Activated T-cell treated with anti-CD3 and anti-CD28 coated beads, Interleukin-2, amount 50 U/mL, for 72 hours (primary cell): ENCODE measurements at places on chromosomes 1 and 21. TPM values are rescaled to one million over a fixed set of nuclear protein-coding genes. Genes with fewer than 3 reads are reported as not detected.

The ADORA1 gene
- total RNA-seq, result not detected

The LY9 gene
- 7.6 TPM for total RNA-seq

The SVBP gene
- 20.0 TPM for total RNA-seq

The MRPL24 gene
- total RNA-seq, result 45.9 TPM

The ESPN gene
- 1.3 TPM for total RNA-seq

The TINAGL1 gene
- total RNA-seq, result not detected

The CLCNKB gene
- not detected for total RNA-seq

The HES2 gene
- 0.44 TPM for total RNA-seq

DNA sequence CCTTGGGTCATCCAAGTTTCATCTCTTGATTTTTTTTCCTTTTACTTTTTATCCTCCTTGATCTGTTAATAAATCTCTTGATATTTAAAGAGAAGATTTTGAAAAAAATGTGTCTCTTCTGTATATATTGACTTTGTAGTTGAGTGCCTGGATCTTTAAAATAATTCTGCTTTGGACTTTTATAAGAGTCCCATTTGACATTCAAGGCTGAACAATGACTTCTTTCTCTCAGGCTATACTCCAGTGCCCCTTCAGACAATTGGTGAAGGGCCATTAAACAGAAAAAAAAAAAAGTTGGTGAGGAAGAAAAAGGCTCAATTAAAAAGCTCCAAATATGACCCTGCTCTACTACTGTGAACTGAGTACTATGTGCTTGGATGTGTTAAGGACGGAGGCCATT lies 40.9 kb upstream of the CITED4 start:
- DNase-seq, result no peak

DNA sequence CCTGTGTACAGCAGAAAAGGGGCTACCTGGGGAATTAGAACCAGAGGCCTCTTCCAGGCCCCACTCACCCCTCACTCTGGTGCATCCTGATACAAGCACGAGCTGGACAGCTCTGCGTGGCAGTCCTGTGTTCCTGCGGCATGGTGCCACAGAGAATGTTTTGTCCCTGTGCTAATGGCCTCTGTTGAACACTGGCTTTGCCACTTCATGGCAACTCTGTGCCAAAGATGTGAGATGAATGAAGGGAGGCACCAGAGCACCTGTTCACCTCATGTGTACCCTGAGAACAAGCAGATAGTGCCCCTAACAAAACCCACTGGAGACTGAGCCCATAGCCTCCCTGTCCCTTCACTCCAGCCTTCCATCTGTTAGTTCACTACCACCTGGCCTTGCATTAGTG lies 199.3 kb upstream of the COA6 start:
- DNase-seq, result no peak

- DNase-seq, result no peak
Measured at GRCh38 chr1:202106340-202107254, 16.1 kb upstream of the GPR37L1 start.

DNA sequence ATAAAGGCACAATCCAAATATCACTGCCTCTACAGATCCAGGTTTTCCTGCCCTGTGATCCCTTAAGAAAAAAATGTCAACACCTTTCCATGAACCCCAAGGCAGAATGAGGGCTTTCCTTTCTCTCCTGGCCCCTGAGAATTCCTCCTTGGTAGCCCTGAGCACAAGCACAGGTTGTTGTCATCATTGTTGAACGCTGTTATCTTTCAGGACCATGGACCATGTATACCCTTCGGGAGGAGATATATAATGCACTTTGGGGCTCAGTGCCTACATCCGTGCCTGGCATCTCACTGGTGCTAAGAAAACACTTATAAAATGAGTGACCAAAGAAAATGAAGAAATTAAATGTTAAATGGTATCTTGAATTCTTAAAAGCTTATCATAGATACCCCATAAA lies 296.2 kb downstream of the SETD4 start:
- no peak for DNase-seq

- DNase-seq, result no peak
Measured at GRCh38 chr21:44897326-44898010, 23.2 kb downstream of the ITGB2 start.

- DNase-seq, result no peak
Measured at GRCh38 chr1:240000634-240001033, 91.0 kb upstream of the FMN2 start.

DNA sequence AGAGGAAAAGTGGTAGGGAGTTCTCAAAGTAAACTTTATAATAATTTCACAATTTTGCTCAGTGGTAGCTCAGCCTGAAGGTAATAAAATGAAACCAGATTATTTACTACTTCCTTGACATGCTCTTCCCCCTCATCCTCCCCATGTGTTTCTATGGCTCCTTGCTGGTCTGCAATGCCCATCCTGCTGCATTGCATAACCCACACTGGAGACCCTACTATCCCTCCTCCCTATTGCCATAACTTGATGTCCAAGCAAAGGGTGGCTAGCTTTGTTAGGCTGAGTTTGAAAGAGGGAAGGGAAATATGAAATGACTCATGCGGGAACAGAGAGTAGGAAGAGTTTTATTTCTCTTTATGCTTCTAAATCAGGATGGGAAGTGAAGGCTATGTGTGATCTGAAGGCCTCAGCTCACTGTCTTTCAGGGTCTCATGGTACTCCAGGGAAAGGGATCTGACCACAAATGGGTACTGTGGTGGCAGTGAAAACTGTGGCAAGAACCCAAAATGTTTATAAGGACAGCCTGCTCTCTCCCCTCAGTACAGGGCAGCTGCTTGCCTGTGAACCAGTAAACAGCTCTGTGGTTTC lies 36.4 kb upstream of the HSD17B7 start:
- no peak for DNase-seq

GRCh38 chr1:116929961-116930592 lies 20.4 kb downstream of the PTGFRN start:
- no peak for DNase-seq
